ENCODE measurements at places on chromosomes 5 and 9.

GRCh38 chr5:180540050-180540694 lies 46.0 kb downstream of the CNOT6 start:
- no peak for DNase-seq

DNA sequence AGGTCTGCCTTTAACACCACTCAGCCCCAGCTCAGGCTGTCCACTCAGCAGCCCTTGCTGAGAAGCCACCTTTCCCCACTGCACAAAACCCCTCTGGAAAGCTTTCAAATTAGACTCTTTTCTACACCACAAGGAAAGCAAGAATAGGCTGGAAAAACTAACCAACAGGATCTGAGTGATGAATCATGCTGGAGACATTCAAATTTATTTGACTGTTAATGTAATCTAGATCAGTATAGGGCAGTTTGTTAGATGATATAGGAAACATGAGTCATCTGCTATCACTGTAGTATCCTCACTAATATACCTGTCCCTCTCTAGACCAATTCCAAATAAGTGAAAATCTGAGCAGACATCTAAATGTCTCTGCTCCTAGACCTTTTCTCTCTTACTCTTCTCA lies 127.8 kb upstream of the PAM start:
- no peak for DNase-seq

DNA sequence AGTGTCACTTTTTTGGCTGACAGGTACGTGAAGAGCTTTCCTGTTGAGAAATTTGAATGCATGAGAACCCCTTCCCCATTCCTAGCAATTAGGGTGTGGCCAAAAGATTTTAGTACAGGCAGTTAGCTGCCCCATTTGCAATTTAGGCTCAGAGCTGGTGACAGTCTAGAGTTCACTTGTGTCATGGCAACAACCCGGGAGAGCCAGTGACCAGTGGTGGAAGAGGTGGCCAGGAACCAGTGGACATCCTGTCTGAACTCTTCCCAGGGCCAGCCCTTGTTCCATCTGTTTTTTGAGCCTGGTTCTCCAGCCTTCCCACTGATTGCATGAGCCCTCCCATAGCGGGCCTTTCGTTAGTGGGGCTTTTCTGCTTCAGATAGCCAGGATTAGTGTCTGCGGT lies 2.5 kb upstream of the NEUROG1 start:
- no peak for DNase-seq

- no peak for DNase-seq
These were observed 127.7 kb downstream of the NR3C1 start for GRCh38 chr5:143275512-143276363.
